ENCODE measurements at places on chromosomes 2 and 18.

DNA sequence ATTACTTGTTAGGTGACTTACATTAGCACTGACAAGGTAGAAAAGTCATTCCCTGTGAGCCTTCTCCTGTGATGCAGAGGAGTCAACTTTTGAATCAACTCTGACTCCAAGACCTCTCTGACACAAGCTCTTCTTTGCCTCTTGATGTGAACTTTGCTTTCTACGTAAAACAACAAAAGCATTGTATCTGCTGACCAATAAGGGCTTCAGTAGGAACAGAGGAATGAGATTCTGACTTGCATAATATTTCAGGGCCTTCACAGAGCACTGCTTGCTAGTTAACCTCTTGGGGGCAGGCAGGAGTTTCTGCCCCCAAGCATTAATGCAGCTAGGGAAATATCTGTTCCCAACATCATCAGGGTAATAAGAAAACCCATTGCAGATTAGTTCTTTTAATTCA is 791.5 kb downstream of the BCL11A start:
- no peak for DNase-seq

GRCh38 chr2:19488009-19488691 is 129.7 kb upstream of the OSR1 start:
- peak; percentile 81 for DNase-seq

DNA sequence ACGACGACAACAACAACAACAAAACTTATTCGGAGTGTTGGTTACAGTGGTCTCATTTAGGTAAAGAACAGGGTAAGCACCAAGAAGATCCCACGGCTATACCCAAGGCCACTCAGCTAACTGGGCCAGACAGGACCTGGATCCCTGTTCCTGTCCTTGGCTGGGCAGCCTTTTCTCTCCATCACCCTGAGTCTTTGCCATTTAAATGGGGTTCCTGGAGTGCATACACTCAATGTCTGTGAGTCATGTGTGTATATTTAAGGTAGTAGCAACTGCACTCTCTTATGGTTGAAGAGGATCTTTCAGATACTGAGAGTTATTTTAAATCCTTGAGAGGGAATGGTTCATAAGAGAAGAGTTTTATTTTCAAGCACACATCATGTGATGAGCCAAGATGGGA is 35.3 kb downstream of the ADCYAP1 start:
- DNase-seq, result no peak

DNA sequence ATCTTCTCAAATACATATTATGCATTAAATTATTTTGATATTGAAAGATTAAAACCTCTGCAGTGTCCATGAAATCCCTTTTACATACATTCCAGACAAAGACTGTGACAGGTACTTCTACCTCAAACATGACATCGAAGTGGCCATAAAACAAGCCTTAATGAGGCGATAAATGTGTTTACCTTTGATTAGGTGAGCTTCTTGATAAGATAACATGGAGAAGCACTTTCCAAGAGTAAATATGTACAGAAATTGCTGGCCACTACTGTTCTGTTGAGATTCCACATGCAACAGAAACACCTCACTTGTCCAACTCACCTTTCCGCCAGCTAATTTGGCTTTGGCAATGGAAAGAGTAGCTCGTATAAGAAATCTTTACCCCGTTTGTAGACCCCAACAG is 55.2 kb downstream of the ZEB2 start:
- DNase-seq, result no peak

DNA sequence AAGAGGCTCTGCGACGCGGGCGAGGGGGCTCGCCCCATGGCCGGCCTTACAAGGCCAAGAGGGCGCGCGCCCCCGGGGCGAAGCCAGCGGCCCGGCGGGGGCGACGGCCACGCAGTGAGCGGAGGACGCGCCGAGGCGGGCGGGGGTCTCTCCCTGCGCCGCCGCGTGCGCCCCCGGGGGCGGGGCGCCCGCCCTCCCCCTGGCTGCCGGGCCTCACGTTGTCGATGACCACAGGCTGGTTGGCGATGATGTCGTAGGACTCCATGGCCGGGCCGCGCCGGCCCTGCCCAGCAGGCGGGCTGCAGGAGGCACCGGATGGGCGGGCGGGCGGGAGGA is 250 bp downstream of the ACTR1B start:
- DNase-seq, result no peak

DNA sequence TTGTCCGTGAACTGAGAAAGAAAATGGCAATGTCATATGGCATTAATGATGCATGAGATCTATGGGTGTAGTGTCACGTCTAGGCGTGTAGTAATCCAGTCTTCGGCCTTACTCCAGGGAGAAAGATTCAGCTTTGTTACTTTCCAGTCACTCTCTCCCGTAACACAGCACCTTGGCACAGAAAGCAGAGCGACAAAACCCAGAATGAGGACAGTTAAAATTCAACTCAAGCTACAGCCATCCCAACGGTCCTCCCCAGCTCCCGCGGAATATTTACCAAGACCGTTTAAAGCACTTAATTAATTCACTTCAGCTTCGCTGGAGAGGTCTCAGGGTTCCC is 797 bp upstream of the CRIM1 start:
- no peak for DNase-seq

- DNase-seq, result no peak
These were observed 241.4 kb upstream of the MEX3C start for GRCh38 chr18:51438797-51439350.

DNA sequence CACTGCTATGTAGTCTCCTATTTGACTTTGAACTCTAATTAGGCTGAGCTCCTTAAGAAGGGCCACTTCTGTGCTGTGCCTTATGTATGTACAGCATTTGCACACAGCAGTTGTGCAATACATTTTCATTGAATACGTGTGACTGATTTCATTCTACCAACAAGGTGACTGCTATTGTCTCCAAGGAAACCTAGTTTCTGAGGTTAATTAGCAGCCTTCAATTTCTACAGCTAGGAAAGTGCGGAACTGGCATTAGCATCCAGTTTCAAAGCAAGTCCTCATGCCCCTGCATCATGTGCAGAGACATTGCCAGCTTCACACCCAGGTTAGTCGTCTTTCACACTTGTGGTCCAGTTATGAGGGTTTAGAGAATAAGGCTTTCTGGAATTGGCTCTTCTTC is 58.6 kb downstream of the NCK2 start:
- no peak for DNase-seq

DNA sequence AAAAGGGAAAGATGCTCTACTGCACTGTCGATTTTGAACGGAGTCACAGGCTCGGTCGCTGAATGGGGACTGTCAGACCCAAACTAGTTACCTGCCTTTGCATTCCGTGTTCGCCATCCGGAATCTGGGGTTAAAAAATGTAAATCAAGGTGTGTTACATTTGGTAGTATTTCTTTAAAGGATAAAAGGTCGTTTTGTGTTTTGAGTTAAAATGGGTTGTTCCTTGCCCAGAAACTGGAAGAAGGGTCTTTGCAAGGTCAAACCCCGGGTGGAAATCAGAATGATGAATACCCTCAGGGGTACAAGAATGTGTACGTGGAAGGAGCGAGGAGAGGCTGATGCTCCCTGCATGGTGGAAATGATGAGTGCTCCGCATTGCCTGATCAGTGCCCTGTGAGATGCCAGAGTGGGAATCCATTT is 1.0 kb downstream of the VSNL1 start:
- DNase-seq, result no peak

GRCh38 chr18:40852406-40852805 is 1102.6 kb upstream of the PIK3C3 start:
- DNase-seq, result no peak

- DNase-seq, result no peak
These were observed 48.4 kb upstream of the TMEM17 start for GRCh38 chr2:62554440-62554839.

DNA sequence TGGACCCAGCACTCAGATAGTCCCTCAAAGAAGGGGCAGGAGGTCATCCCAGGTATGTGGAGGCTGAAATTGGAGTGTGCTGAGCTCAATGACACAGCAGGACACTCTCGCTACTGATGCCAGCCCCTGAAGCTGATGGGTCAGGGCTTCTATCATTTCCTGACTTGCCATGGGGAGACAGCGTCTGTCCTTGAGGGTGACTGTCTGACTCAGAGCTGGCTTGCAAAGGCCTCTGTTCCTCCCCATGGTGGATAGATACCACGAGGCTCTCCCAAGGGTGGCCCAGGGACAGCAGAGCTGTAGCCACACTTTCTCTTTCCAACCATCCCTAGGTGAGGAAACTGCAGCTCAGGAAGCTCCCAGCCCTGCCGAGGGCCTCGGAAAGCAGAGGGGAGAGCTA is 10.8 kb downstream of the ALPG start:
- no peak for DNase-seq

- DNase-seq, result peak; percentile 44
These were observed 14.5 kb downstream of the CKAP2L start for GRCh38 chr2:112749755-112750559.

- DNase-seq, result no peak
These were observed 87.6 kb upstream of the TEX51 start for GRCh38 chr2:126811101-126811500.

- DNase-seq, result no peak
These were observed 29.3 kb downstream of the UPP2 start for GRCh38 chr2:158130832-158131473.

DNA sequence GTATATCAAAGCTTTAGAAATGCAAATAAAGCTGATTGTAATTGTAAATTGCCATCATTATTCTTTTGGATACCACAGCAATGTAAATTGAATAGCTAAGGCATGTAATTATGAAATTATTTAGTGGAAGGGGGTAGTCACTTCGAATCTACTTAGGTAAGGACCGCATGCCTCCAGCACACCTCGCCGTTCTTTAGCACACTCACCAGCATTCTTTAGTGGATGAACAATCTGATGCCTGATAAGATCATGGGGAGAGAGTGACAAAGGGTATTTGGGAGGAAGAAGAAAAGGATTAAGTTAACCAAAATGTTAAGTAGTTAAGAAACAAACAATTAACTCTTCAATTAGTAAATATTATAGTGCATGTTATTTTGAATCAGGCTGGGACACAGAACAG is 46.4 kb upstream of the DSC1 start:
- DNase-seq, result no peak

DNA sequence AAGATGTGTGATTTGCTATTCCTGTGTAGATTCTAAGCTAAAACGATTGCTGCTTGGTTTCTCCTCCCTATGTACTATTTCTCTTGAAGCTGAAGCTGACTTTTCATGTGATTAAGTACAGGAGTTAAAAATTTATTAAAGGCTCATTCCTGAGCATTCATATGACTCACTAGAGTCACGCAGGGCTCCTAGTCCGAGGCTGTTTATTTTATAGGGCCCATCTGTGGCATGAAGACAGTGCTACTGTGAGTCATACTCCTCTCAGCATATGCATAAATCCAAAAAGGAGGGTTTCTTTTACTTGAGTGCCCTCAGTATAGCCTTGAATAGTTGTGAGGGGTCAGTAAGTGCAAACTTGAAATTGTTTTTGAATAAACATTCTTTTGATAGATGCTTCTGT is 378.8 kb downstream of the PTPRM start:
- DNase-seq, result peak; percentile 89

DNA sequence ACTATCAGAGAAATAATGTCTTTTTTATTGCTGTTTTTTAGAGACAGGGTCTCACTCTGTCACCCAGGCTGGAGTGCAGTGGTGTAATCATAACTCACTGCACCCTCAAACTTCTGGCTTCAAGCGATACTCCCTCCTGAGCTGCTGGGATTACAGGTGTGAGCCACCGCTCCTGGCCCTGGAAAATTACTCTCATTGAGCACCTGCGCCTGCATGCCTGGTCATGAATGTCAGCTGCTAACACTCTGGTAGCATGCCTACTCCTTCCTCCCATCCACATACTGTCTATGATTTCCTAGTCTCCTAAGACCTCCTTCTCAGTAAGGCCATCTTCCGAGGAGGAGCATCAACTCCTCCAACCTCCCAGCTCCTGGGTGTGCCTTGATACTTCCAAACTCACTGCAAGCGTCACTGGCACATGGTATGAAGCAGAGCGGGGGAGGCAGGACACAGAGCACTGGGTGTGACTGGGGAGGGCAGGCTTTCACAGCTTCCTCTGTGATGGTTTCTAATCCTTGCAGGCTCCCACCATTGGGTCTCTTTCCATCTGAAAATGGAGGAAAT is 1.6 kb upstream of the MAP2 start:
- DNase-seq, result no peak

DNA sequence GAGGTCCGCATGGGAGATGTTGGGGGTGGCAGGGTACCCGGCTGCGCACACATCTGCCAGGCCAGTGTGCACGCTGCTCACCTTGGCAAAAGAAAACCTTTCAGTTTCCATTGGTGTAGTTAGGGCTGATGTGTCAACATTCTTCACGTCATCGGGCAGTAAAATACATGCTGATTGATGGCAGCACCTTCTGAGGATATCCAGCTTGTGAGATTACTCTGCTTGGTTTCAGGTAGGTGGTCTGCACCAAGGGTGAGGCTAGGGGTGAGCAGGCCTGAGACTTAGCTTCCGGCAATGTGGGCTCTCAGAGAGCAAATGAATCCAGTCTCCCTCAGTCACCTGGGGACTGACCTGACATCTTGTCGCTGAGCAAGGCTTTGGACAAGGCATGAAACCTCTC is 19.3 kb upstream of the ACKR3 start:
- DNase-seq, result no peak

DNA sequence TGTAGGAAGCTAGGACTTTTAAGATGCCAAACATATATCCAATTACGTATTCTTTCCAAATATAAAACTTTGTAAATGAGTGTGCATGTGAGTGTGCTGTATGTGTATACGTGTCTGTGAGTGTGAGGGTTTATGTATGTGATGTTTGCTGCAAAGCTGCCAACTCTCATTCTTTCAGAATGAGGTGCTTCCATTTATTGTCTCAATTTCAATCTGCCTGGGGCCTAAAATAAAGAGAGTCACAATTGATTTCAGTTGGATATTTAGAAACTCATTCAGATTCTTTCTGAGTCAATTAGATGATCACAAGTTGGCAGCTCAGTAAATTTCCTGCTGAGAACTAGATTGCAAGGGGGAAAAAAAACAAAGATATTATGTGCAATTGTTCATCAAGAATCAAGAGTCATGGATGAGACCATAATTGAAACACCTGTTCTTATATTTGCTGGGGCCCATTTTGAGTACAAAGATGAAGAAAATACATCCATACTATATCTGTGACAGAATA is 621.2 kb upstream of the ACVR2A start:
- no peak for DNase-seq

GRCh38 chr2:88711897-88712296 is 20.4 kb downstream of the RPIA start:
- DNase-seq, result no peak

DNA sequence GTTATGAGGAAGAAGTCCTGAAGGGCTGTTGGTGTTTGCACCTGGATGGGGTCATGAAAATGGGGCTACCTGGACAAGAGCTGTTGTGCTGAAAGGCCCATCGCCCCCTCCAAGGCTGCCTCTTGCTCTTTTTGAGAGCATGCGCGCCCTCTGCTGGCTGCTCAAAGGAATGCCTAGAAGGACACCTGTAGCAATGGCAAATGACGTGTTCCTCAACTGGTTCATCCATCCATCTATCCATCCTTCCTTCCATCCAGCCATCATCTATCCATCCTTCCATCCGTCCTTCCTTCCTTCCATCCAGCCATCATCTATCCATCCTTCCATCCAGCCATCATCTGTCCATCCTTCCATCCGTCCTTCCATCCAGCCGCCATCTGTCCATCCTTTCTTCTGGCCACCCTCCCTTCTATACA is 17.2 kb upstream of the RPL31 start:
- DNase-seq, result peak; percentile 25

- DNase-seq, result no peak
These were observed 231.4 kb upstream of the RGPD4 start for GRCh38 chr2:107595285-107595684.

- DNase-seq, result no peak
These were observed 11.9 kb upstream of the OXER1 start for GRCh38 chr2:42775810-42776209.

- no peak for DNase-seq
These were observed 11.0 kb downstream of the FIGLA start for GRCh38 chr2:70779491-70779890.
